ENCODE measurements at places on chromosomes 4 and X. TPM values are rescaled to one million over a fixed set of nuclear protein-coding genes. Genes with fewer than 3 reads are reported as not detected.

EMCN gene
- total RNA-seq: not detected

SLC7A11 gene
- total RNA-seq: 33.1 TPM

IL2RG gene
- 0.54 TPM for total RNA-seq

SLITRK4 gene
- total RNA-seq: 0.02 TPM

GUCY1B1 gene
- 0.26 TPM for total RNA-seq

PNMA3 gene
- total RNA-seq: 0.15 TPM

RBBP7 gene
- 171 TPM for total RNA-seq

GPR50 gene
- 0.19 TPM for total RNA-seq

CT45A5 gene
- total RNA-seq: 0.19 TPM

ZCCHC12 gene
- not detected for total RNA-seq

TRPC5OS gene
- total RNA-seq: not detected

TNIP3 gene
- 0.44 TPM for total RNA-seq

TMEM150C gene
- total RNA-seq: 0.89 TPM

GPR143 gene
- not detected for total RNA-seq

PCDH11X gene
- not detected for total RNA-seq

ITIH6 gene
- not detected for total RNA-seq
